ENCODE measurements at places on chromosomes 4 and X.

- DNase-seq = no peak
These were observed 104.1 kb downstream of the UBE2K start for GRCh38 chr4:39802005-39802404.

GRCh38 chr4:156803056-156803455, 168.5 kb downstream of the PDGFC start:
- DNase-seq = no peak

DNA sequence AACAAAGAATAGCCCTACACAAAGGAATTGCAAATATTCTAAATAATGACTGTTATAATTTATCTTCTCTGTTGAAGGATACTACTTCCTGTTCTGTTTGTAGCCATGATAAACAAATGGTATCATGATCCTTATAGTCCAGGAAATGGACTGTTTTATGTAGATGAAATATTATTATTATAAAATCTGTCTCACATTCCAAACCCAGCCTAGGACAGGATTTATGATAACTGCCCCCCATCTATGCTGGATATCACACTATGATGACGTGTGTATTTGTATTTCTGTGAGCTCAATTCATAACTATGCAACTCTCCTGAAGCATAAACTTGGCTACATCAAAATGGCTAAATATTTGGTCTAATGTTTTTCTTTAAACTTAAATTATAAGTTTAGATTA, 21.3 kb downstream of the DMD start:
- no peak for DNase-seq

DNA sequence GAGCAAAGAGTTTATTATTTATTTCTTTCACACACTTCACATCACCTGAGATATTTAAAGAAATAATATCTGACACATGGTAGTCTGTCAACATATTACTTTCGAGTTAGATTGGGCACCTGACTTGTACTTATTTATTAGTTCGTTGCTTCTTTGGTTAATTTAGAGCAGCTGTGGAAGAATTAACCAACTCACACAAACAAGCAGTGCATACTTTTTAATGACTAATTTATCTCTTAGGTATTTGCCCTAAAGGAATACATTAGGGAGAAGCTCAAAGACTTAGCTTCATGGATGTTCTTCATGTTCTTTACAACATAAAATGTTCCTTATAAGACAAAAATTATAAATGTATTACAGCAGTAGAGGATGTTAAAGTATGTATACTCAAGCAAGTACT, 242.9 kb downstream of the ARHGAP24 start:
- DNase-seq = no peak

DNA sequence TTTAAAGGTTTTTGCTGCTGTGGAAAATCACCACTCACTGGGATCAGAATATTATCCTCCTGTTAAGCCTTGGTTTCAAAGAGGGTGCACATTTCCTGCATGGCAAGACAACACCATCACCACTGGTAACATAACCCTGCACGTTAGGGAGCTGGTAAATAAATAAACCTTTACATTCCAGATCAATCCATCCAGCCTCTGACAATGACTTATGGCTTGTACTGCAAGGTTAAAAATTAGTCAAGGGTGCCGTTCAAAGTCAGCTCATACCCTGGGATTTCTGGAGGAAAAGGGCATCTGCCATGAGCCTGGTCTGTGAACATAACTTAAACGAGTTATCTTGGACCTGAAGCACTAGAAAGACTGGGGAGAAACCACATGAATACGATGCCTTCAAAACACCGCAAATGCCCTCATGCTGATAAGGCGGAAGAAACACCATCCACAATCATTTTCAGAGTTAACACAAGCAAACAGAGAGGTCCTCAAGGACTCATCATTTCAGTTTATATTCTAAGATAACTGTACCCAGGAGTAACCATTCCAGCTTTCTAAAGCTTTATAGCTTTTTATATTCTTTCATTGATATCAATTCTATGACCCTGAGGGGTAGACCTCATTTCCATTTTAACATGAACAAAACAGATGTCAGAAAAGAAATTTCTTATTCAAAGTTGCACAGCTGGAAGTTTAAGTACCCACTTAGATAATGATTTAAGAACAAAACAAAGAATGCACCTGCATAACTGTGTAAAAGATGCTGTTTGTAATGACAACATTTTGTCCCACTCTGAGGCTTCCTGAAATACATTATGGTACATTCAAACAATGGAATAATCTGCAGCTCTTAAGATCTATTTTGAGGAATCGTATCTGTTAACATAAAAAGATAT, 103.1 kb downstream of the NPNT start:
- no peak for DNase-seq

- no peak for DNase-seq
These were observed 263.5 kb downstream of the AFF2 start for GRCh38 chrX:148763896-148764295.

All from activated gamma-delta T cell treated with Interleukin-2 at 50 U/mL for 16 hours (primary cell).